ENCODE measurements at places on chromosomes 7 and 10. TPM values are rescaled to one million over a fixed set of nuclear protein-coding genes. Genes with fewer than 3 reads are reported as not detected.
A peak's percentile ranks its signal among the peaks of the same experiment; 100 is the strongest.

The CLRN3 gene
- polyA plus RNA-seq, result 121 TPM

- no peaks in the 10 kb centered on the region for H3K4me1 ChIP-seq
- no peaks in the 10 kb centered on the region for H3K36me3 ChIP-seq
- no peak overlapping the region for H3K27ac ChIP-seq
- DNase-seq, result no peak
- H3K4me3 ChIP-seq, result no peak overlapping the region
Observed at GRCh38 chr7:11155883-11156282, 182.2 kb downstream of the PHF14 start.

GRCh38 chr7:73522105-73522872 is at the start of gene BAZ1B:
Gene BAZ1B, minus strand, starts transcription at chr7:73522293. Its CDS starts 360 bp downstream, at chr7:73521933.
- DNase-seq, result peak; percentile 99
- H3K4me3 ChIP-seq, result peak within 1 kb of the TSS; percentile 54
- peak within 1 kb of the TSS; percentile 72 for H3K27ac ChIP-seq
- peaks cover 3% of the 10 kb centered on the region for H3K4me1 ChIP-seq
- H3K36me3 ChIP-seq, result peaks cover 7% of the 10 kb centered on the region
- H3K27me3 ChIP-seq, result no peaks in the 10 kb centered on the region

- no peak overlapping the region for H3K4me3 ChIP-seq
- DNase-seq, result no peak
- no peaks in the 10 kb centered on the region for H3K4me1 ChIP-seq
- H3K36me3 ChIP-seq, result no peaks in the 10 kb centered on the region
Observed at GRCh38 chr10:108388706-108389105, 1224.2 kb upstream of the SORCS1 start.

- no peak overlapping the region for H3K4me3 ChIP-seq
- H3K36me3 ChIP-seq, result no peaks in the 10 kb centered on the region
- H3K27ac ChIP-seq, result no peak overlapping the region
- no peaks in the 10 kb centered on the region for H3K27me3 ChIP-seq
- no peak for DNase-seq
- no peaks in the 10 kb centered on the region for H3K4me1 ChIP-seq
Observed at GRCh38 chr7:106023369-106024322, 60.6 kb downstream of the CDHR3 start.

The TBX20 gene
- polyA plus RNA-seq, result not detected

The KCP gene
- 1.3 TPM for polyA plus RNA-seq

GRCh38 chr10:14396411-14397048 is 65.8 kb upstream of the FRMD4A start:
- no peak overlapping the region for H3K4me3 ChIP-seq
- no peaks in the 10 kb centered on the region for H3K4me1 ChIP-seq
- H3K36me3 ChIP-seq, result no peaks in the 10 kb centered on the region
- no peak overlapping the region for H3K27ac ChIP-seq
- no peak for DNase-seq

DNA sequence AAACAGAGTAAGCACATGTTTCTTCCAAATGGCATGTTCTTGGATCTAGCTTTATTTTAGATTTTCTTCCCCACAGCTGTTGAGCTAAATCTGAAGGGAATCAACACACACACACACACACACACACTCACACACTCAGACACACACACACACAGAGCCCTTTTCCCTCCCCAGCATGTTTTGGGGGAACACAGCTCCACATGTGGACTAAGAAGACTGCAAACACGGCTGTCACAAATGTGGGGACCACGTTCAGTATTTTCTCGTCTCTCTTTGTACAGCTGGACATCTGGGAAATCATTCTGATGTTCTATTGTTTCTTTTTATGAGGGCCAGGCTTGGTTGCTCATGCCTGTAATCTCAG is 116.3 kb downstream of the ABLIM1 start:
- H3K27me3 ChIP-seq, result no peaks in the 10 kb centered on the region
- no peak for DNase-seq
- no peak overlapping the region for H3K4me3 ChIP-seq
- no peak overlapping the region for H3K27ac ChIP-seq

Data from large intestine (tissue), 12 donors.